ENCODE measurements at places on chromosomes 11 and 22.
A peak's percentile ranks its signal among the peaks of the same experiment; 100 is the strongest.

- no peak for DNase-seq
Observed at GRCh38 chr22:48955351-48956311, 872.0 kb downstream of the BRD1 start.

DNA sequence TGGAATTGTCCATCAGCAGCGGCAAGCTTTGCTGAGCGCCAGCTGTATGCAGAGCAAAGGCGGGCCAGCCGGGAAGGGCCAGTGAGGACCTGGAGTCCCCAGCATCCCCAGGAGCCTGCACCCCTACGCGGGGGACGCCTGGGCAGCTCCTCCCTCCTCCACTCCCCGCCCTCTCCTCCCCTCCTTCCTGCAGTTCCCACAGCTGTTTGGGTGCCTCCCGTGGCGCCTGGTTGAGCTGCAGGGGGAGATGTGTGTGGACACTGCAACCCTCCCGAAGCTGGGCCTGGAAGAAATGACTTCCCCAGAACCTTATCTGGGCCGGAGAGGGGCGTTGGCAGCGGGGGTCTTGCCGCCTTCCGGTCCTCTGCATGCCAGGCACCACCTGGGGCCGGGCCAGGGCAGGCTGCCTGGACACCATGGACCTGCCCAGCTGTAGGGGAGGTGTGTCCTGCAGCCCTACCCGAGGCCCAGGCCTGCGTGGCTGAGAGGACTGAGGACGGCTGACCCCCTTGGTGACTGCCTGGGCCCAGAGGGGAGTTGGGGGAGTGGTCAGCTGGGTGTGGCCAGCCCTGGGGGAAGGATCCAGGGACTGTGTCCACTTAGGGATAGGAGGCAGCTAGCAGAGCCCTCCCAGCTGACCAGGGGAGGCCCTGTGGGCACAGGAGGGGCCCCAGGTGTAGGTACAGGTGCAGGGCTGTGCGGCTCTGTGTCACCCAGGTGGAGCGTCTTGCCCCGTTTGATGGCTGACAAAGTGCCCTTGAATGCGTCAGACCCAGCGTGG lies 16.8 kb upstream of the MUC6 start:
- DNase-seq, result no peak

- no peak for DNase-seq
Observed at GRCh38 chr11:75277991-75278790, 37.6 kb downstream of the TPBGL start.

DNA sequence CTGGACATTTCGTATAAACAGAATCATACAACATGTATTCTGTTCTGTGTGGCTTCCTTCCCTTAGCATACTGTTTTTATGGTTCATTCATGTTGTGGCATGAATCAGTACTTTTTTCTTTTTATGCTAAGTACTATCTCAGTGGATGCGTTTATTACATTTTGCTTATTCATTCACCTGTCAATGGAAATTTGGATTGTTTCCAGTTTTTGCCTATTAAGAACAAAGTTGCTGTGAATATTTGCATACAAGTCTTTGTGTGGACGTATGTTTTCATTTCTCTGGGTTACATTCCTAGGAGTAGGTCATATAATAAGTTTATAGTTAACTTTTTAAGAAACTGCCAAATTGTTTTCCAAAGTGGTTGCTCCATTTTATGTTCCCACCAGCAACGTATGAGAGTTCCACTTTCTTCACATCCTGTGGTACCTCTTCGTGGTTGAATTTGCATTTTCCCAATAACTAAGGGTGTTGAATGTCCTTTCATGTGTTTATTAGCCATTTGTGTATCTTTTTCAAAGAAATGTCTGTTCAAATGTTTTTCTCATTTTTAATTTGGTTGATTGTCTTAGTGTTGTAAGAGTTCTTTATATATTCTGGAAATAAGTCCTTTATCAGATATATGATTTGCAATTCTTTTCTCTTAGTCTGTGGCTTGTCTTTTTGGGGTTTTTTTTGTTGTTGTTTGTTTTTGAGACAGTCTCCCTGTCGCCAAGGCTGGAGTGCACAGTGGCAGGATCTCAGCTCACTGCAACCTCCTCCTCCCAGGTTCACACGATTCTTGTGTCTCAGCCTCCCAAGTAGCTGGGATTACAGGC lies 46.0 kb upstream of the MICAL2 start:
- DNase-seq, result no peak

DNA sequence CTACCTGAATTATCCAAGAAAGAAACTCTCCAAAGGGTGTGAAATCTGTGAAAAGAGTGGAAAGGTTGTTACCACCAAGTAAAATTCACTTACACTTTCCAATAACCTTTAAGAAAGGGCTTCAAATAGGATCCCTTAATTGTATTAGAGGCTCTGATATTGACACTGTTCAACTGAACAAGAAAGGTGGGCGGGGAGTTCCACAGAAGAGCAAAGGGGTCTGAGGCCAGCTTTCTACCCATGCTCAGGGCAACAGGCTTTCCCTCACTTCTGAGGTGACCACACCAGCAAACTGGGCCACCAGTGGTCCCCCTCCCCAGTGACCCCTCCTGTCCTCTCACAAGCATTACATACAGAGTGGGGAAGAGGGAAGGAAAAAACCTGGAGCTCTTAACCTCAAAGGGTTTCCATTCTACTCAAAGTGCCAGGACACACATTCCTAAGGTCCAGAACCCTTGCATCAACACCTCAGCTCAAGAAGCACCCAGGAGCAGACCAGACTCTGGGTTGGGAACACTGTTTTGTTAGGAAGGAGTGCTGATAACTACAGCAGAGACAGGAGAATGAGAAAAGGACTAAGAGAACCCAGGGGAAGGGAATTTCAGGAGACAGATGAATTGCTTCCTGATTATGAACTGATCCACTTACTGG lies 71.6 kb upstream of the AKIP1 start:
- DNase-seq, result no peak

GRCh38 chr22:21778705-21779363 lies 43.2 kb upstream of the YPEL1 start:
- no peak for DNase-seq

- DNase-seq, result no peak
Observed at GRCh38 chr11:44621784-44622183, 56.3 kb downstream of the CD82 start.

DNA sequence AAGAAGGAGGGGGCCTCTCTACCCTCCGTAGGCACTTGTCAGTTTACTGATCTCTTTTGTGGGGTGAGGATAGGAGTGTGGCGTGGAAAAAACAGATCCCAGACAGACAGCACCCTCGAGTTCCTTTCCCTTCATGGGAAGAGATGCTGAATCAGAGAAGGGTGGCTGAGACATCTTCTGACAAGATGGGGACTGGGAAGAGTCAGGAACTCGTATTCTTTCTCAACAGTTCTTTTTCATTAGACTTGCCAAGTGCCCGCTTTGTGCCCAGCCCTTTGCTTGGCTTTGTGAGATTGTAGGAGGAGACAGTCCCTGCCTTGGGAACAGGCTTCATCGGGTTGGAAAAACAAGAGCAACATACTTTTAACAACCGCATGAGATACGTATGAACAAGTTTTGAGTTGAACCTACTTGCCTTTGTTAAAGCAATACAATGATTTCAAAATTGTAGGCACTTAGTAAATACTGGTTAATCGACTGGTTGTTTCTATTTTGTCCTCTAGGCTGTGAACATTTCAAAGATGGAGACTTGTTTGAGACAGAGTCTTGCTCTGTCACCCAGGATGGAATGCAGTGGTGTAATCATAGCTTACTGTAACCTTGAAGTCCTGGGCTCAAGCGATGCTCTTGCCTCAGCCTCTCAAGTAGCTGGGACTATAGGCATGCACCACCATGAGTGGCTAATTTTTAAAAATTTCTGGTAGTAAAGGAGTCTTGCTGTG lies 1.1 kb downstream of the RRM1 start:
- no peak for DNase-seq

GRCh38 chr11:76773921-76774361 lies 9.2 kb upstream of the TSKU start:
- DNase-seq, result no peak

DNA sequence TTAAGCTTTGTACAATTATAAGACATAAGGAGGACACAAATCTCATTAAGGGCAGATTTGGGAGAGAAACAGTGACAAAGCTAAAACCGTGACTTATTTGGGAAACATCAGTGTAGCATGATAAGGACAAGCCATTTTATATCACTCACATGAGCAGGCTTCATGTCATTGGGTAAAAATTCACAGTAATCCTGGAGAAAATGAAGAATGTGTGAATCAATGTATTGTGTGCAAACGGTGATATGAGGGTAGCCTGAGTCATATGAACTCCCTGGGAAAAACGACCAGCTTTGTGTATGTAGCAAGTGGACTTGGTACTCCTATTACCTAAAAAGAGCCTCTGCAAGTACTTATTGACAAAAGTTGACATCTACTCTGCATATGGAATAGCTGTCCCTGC lies 6.0 kb upstream of the TRIM34 start:
- DNase-seq, result no peak

- no peak for DNase-seq
Observed at GRCh38 chr22:23762842-23763578, at the start of gene C22orf15. TSS of gene C22orf15 (plus strand) at chr22:23762990. CDS start at chr22:23763307, 317 bp downstream.

GRCh38 chr22:46563381-46564083 lies 26.1 kb upstream of the CELSR1 start:
- peak; percentile 62 for DNase-seq

DNA sequence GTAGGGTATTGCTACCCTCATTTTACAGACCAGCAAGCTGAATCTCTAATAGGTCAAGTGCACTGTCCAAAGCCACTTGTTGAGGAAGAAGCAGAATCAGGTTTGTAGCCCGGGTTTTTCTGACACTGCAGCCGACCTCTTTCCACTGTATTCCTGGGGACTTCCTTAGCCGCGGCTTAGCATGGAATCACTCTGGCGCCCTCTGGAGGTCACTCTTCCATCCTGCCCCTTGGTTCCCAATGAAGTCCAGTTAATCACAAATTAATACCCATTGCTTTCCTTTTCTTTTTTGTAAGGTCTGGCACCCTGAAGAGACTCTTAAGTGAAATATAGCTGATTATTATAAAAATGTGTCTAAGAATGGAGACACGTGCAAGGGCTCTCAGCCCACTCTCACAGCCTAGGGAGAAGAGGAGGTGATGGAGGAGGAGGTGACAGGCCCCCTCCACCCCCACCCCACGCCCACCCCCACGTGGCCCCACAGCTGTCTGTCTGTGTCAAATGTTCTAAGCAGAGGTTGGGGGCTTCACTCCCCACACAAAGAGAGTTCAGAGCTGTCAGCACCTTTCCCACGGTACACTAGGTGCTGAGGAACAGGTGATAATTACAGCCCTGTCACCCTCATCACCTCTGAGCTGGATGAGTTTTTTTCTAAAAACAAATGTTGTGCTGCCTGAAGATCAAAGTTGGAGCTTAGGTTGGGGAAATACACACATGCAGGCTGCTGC lies 57.7 kb upstream of the DRD2 start:
- DNase-seq, result peak; percentile 29
